ENCODE measurements at places on chromosomes 5 and 9.

DNA sequence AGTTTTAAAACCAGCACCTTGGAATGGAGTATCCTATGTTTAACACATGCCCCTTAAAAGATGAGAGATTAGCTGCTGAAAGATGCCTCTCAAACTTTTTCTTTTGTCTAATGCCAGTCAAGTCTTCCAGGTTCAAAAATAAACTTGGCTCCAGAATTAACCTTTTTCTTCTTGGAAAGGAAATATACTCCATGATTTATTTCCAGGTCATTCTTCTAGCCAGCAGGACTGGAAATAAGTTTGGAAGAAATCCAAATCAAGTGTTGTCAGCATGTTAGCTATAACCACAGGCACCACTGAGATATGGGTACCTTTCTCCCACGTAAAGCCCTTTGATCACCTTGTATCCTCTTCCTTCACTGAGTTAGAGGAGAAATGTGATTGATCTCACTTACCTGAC lies 56.1 kb downstream of the NLN start:
- peak; percentile 19 for DNase-seq

DNA sequence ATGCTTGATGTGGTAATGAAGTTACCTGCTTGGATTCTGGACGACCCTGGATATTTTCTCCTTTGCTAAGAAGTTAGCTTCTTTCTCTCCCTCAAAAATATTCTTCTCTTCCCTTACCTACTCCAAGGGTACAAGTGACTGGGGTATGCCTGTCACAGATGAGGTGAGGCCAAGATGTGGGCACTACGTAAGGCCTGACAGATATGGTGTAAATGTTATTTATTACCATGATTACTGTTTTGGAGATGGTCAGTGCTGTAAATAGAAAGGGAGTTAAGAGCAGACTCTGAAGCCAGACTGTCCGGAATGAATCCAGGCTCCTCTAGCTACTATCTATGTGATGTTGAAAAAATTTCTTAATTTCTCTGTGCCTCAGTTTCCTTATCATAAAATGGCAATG lies 1.1 kb upstream of the KIAA1958 start:
- no peak for DNase-seq

- DNase-seq = no peak
Measured at GRCh38 chr5:148457183-148457620, 73.4 kb downstream of the FBXO38 start.

GRCh38 chr9:94903961-94904421 lies 177.5 kb downstream of the AOPEP start:
- peak; percentile 60 for DNase-seq

DNA sequence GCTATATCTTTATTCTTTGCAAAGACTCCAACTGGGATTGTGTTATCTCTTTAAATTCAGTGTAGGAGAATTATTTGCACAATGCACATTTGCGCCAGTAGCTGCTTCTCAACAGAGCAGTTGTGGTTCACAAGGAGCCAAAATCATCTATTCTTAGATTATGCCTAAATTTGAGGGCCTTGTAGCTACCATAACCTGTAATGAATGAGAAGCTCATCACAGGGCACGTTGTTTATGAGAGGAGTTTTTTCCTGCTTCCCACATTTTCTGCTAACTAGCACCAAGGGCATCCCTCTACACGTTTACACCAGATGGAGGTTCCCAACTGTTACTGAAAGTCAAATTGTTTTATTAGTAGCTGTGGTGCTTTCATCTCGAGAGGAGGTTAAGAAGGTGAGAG lies 322.4 kb downstream of the TMEM161B start:
- no peak for DNase-seq
